ENCODE measurements at places on chromosomes 13 and 19. TPM values are rescaled to one million over a fixed set of nuclear protein-coding genes. Genes with fewer than 3 reads are reported as not detected.

The BIVM gene
- total RNA-seq, result 43.2 TPM

The FAAP24 gene
- 1.6 TPM for total RNA-seq

DNA sequence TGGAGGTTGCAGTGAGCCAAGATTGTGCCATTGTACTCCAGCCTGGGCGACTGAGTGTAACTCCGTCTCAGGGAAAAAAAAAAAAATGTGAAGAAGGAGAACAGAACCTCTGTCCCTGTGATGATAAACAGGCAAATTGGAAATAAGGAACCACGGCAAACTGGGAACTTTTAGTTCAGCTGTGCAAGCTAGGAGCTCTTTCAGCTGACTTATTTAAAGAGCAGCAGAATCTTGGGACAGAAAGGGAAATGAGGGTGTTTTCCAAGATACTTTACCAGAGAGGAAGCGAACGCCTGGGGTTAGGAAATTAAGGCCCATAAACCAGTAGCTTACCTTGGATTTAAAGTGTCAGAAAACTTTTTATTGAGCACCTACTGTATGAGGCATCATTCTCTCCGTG lies 3.0 kb upstream of the UPF1 start:
- no peak for DNase-seq

DNA sequence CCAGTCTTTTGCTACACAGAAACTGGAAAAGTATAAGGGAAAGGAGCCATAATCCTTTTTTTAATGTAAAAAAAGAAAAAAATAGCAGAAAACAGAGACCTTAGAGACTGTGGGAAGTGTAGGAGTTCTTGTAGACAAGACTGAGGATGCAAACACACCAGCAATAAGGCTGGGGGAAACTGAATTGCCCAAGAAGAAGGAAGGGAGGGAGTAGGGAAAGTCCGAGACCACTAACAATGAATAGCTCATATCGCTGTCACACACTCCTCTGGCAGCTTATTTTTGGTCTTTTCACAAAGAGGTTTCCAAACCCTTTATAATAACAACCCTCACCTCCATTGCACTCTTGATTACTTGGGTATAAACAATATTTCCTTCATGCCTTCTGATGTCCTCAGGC lies 952.0 kb downstream of the SLITRK5 start:
- no peak for DNase-seq

DNA sequence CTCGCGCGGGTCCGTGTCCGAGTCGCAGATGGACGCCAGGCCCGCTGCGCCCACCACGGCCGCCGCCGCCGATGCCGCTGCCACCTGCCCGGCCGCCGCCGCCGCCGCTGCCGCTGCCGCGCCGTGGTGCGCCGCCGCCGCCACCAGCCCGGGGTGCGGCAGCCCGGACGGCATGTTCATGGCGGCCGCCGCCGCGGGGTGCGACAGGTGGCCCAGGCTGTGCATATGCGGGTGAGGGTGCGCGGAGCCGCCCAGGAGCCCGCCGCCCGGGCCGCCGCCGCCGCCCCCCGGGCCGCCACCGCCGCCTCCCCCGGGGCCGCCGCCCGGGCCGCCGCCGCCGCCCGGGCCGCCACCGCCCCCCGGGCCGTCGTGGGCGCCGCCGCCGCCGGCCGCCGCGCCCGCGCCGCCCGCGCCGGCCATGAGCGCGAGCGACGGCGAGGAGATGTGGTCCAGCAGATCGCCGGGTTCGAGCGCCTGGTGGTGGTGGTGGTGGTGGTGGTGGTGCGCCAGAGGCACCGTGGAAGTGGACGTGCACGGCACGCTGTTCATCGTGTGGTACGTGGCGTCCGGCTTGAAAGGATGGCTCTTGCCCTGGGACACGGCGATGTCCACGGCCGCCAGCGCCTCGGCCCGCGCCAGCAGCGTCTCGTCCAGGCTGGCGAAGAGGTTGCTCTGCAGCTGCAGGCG lies 1.3 kb downstream of the POU4F1 start:
- DNase-seq, result no peak

- no peak for DNase-seq
These were observed 3.9 kb downstream of the CCDC194 start for GRCh38 chr19:17389957-17390664.

GRCh38 chr19:29663861-29664752 lies 1.2 kb upstream of the PLEKHF1 start:
- DNase-seq, result no peak

The SHD gene
- 2.0 TPM for total RNA-seq

The CHAMP1 gene
- total RNA-seq, result 7.7 TPM

DNA sequence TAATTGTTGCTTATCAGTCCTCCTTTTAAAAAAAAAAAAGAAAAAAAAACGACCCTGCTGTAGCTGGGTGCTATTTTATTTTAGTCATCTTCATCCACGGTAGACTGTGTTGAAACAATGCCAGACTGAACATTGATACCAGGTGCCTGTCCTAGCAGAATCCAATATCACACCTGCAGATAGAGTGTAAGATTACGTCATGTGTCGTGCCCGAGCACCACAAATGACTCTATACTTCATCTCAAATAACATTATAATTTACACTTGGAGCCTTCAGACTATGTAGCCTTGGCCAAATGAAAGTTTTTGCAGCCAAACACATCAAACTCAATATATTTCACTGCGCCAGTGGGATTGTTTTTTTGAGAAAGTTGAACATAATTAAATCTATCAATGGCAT lies 410.6 kb downstream of the FGF9 start:
- no peak for DNase-seq
